ENCODE measurements at places on chromosomes 3 and 15.

DNA sequence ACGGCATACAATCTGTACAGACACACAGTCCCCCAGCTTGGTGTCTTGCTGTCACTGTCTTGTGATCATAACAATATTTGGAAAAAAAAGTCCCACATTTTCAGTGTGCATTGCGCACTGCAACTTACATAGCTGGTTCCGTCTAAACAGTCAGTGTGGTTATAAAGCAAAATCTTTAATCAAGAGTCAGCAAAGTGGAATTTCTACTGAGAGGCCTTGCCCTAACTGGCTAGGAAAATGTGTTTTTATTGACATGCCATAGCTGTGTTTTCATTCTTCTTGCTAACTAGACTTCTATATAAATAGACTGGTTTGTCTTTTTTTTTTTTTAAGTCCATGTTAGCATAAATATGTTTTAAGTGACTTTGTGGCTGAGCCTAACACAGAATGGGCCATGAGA is 174.8 kb downstream of the POLR2M start:
- no peak for DNase-seq

DNA sequence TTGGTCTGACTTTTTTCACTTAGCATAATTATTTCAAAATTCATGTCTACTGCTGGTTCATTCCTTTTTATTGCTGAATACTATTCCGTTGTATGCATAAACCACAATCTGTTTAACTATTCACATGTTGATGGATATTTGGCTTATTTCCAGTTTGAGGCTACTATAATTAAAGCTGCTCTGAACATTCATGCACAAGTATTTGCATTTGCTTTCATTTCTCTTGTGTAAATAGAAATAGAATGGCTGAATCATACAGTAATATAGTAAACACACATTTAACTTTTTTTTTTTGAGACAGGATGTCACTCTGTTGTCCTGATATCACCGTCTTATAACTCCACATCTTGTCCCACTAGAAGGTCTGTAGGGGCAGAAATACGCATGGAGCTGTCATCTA is 57.3 kb downstream of the NMNAT3 start:
- DNase-seq = peak; percentile 68

DNA sequence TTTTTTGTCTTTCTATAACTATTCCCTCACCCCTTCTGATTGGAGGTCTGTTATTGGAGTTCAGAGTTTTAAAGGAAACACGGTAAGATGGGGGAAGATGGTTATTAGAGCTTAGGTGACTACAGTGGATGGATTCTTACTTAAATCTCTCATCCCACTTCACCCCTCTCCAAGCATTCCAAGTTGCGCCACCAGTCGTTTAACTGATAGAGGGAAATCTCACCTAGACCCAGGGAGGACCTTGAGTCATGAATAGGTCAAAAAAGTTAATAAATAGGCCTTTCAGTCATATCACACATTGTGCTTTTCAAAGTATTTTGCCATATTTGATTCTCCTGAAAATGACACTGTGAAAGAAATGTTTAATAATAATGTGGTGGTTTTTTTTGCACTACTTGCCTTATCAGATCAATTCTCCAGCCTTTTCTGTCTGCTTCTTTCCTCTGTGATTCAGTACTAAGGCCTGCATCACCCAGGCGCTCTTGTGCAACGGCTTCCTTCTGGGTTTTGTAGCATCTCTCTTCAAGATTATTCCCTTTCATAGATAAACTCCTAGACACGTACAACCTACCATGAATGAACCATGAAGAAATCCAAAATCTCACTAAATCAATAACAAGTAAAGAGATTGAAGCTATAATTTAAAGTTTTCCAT is 100.4 kb upstream of the TGFBR2 start:
- no peak for DNase-seq

- no peak for DNase-seq
Observed at GRCh38 chr3:101423984-101424888, 88.8 kb downstream of the SENP7 start.

DNA sequence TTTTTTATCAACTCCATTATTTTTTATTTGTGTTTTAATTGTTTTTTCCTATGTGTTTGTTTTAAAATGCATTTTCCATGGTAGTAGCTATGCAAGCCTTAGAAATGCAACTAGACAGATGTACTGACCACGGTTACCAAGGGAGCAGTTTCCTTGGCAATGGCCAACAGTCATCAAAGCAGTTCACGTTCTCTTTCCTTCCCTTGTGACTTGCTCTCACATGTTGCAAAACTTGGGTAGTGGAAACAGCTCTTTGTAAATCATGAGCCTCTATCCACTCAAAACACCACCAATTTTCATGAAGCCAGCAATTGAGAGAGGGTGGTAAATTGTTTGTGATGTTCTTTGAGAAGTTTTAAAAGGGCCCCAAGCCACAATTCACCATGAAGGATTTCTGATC is 499.4 kb upstream of the MDFIC2 start:
- DNase-seq = no peak

DNA sequence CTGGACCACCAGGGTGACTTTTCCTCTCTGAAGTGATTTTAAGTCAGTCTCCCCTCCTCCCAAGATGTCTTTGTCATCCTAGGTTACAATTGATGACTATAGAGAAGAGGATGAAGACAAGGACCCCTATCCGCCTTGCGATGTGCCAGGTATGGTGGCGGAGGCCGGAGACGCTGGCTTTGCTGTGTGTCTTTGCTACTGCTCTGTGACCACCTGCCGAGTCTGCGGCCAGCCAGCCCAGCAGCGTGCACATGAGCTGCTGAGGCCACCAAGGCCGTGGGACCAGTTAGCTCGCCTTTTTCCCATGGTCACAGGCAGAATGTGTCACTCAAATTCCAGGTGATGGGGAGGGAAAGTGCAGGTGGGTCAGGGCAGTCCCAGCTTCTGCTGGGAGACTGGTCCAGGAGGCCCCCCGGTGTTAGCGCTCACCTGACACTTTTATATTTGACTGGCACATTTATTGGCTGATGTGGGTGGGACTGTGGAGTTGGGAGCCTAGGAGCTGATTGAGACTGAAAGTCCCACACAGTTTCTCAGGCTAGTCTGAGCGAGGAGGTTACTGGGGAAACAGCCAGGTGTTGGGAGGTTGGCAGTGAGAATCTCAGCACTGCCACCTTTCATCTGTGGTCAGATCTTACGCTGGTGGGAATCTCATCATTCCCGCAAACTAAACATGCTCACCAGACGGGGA is 114.1 kb downstream of the CHDH start:
- DNase-seq = no peak

DNA sequence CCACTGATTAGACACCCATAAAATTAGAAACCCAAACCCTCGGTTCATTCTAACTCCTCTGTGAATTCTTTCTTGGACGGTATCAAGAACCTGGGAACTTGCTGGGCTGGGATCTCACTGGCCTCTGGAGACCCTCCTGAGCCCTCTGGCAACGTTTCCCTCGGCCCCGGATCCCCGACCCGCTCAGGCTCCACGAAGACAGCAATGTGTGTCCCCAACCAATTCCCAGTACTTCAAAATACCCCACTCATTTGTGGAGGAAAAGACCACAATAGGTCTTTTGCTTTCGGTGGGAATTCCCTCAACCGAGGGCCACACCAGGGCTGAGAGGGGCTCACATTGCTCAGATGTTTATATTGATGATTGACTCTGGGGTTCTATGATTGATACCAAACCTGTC is 117.9 kb upstream of the PRR20G start:
- no peak for DNase-seq

- peak; percentile 99 for DNase-seq
Observed at GRCh38 chr3:43769097-43769884, 78.6 kb downstream of the ABHD5 start.

GRCh38 chr15:63211549-63211948 is 22.1 kb downstream of the RAB8B start:
- DNase-seq = no peak

GRCh38 chr3:82031596-82031995 is 270.2 kb upstream of the GBE1 start:
- DNase-seq = no peak

DNA sequence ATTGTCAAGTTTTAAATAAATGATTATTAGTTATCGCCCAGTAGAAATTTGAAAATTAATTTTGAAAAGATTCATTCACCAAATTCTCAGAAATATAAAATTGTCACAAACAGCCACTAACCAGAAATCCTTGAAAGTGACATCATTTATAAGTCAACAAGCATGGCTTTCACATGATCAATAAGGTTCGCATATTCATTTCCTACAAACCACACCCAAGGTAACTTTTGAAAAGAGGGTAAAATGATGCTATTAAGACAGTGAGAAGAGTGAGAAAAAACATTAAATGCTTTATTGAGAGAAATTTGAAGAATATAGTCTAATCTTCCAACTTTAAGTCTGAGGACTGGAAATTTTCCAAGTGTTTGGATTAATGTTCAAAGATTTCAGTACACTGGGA is 263.6 kb upstream of the ALCAM start:
- DNase-seq = no peak

DNA sequence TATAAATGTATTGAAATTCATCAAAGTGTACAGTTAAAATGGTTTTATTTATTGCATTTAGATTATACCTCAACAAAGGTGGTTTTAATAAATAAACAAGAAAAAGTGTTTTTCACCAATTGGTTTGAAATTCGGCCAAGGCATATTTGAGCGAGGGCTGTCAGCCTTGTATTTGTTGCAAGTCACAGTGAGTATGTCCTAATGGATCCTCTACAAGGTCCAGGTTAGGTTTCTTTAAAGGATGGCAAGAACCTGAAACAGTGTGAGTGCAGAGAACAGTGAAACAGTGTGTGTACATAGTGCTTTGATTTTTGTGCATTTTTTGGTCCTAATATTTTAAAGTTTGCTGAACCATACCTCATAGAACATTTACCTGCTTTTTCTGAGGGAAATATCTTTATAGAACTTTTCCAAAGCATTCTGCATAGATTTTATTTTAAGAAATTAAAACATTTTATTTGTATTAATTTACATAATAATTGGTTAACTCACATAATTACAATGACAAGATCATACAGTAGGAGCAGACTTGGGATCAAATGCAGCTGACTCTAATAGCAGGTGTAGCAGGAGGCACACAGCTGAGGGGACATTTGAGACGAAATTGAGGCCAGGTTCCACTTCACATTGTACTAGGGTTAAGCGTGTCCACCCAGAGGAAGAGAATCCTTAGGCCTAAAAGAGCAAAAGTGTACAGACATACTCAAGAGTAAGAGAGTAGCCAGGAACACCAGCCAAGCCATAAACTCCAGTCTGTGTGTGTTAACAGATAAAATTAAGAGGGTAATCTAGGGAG is 428.8 kb upstream of the TPRG1 start:
- DNase-seq = no peak

GRCh38 chr3:176566757-176567156 is 630.5 kb downstream of the TBL1XR1 start:
- DNase-seq = no peak

GRCh38 chr3:12648384-12648959 is 15.4 kb downstream of the RAF1 start:
- no peak for DNase-seq

DNA sequence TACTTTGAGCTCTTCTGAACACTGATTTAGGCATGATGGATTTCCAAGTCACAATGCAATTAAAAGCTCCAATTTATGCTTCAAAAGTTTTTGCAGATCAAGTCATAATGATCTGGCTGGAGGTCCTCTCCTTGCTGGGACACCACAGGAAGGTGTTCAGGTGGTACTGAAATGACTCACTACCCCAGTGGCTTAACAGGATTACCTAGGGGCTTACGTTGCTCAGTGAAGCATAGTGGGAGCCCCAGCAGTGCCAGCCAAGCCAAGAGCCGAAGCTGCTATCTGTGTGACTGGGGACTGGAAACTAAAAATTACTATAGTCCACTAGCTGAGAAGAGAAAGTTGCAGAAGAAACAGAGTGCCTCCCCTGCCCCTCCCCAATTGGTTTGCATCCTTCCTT is 110.1 kb upstream of the LPP start:
- DNase-seq = no peak

DNA sequence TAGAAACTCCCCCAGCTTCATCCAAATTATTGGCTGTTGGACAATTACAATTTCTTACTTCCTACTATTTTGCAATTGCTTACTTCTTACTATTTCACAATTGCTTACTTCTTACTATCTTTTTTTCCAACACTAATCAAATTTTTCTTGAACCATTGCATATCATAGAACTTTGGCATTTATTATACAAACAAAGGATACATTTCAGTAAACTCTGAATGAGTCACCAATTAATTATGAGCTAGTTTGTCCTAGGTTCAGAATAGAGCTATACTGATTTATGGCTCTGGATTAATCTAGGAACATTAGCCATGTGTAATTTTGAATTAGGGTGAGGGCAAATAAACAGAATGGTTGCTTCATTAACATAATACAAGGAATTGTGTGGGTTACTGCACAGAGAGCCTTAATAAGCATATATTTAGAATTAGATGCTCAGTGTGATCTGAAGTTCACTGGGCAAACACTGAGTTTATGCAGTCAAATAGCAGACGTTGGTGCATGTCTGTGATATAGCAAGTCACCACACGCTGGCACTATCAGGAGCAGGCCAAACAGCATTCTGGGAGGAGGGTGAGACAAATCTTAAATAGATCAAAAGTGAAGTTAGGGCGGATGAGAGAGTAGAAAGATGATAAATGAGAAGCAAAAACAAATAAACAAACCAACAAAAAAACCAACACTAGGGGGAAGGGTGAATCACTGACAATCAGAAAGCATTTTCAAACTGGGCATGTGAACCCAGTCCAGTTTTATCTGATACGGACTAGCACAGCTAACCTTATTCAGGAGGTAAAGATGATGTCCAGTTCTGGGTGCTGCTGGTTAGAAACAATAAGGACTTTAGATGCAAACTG is 21.5 kb downstream of the GABRR3 start:
- peak; percentile 19 for DNase-seq

DNA sequence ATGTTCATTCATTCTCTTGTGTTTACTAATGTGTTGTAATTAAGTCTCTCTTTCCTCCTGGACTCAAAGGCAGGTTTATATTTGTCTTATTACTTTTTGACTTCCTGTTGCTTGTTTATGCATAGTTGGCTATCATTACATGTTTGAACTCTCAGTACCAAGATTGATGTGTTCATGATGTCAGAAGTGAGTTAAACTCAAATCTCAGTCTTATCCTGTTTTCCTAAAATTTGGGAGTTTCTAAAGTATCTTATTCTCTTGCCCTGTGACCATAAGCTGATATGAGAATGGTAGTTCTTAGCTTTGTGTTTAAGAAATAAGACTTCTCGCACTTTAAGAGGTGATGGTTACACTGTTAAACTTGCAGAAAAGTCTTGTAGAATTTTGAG is 5.2 kb downstream of the GLCE start:
- DNase-seq = no peak

All from PC-3 (cell line).